ENCODE measurements at places on chromosomes 6 and 20.

GRCh38 chr20:45407783-45408645, at the start of gene DBNDD2:
TSS of gene DBNDD2 (plus strand) at chr20:45408289. CDS start at chr20:45408468, 179 bp downstream.
- DNase-seq: no peak

GRCh38 chr6:167841981-167842380, 15.3 kb downstream of the AFDN start:
- DNase-seq: no peak

DNA sequence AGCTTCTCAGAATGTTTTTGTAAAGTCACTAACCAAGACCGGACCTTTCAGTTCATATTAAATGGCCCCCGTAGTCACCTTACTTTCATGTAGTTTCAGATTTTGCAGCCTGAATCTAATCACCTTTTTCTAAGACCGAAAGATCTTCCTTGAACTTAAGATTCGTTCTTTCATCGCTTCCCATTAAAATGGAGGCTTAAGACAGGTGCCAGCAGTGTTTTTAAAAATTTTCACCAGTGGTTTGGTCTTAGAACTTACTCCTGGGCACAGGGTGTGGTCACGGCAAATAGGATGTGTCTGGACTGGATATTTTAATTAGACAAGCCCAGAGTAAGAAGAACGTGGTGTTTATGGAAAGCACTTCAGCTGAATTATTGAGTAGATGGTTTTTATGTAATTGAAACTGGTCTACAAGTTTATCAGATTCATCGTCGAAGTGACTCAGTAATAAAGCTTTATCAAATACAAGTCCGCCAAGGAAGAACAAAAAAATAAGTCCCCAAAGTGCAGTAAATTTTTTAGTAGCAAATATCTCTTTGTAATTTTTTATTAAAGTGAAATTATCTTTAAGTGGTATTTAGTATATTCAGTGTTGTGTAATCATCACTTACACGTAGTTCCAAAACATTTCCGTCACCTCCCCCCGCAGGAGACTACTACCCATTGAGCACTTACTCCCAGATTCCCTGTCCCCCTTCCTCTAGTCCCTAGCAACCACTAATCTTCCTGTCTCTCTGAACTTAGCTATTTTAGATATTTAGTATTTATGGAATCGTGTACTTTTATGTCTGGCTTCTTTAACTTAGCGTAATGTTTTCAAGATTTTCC, 868 bp downstream of the SRSF3 start:
- no peak for DNase-seq

DNA sequence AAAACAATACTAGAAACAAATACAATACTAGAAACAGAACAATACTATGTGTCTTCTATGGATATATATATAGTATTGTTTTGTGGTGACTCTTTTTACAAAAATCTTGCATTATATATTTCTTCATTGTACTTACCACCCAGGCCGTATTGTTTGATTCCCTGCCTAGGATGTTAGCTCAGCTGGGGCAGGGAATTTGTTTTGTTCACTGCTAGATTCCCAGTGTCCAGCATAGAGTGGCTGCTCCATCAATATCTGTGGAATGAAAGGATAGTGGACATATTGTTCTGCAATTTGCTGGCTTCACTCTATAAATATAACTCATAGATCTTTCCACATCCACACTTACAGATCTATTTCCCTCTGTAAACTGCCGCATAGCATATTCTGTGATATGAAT, 21.5 kb upstream of the PREX1 start:
- no peak for DNase-seq

DNA sequence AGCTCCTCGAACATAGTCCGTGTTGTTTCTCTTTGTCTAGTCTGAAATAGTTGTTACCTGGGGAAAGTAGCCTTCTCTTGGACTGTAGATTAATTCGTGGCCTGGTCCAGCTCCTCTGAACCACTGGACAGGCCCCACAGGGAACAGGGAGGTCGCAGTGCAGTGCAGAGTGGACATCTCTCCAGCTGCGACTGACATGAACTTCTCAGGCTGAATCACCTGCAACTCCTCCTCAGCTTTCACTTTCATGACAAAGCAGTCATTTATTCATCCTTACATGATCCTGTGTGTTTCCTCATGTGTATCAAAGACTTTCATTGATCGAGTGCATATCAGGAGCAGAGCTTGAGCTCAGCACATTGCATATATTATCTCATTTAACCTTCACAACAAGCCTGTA, 19.1 kb upstream of the SIRPG start:
- DNase-seq: no peak

GRCh38 chr6:125512621-125513020, 210.9 kb upstream of the HDDC2 start:
- DNase-seq: no peak

DNA sequence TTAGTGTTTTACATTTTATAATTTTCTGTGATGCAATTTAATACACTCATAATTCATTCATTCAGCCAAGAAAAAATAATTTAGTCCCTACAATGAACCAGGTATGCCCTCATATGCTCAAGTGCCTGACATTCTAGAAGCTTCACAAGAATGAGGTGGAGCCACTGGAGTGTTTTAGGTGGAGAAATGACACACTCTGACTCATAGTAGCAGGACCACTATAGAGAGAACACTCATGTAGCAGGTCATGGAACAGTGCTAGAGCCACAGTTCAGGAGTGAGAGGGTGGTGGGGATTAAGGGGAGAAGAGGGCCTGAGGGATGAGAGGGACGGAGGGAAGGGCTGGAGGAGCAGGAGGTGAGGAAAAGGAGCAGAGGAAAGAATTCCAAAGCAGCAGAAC, 1.4 kb upstream of the HLA-G start:
- no peak for DNase-seq

DNA sequence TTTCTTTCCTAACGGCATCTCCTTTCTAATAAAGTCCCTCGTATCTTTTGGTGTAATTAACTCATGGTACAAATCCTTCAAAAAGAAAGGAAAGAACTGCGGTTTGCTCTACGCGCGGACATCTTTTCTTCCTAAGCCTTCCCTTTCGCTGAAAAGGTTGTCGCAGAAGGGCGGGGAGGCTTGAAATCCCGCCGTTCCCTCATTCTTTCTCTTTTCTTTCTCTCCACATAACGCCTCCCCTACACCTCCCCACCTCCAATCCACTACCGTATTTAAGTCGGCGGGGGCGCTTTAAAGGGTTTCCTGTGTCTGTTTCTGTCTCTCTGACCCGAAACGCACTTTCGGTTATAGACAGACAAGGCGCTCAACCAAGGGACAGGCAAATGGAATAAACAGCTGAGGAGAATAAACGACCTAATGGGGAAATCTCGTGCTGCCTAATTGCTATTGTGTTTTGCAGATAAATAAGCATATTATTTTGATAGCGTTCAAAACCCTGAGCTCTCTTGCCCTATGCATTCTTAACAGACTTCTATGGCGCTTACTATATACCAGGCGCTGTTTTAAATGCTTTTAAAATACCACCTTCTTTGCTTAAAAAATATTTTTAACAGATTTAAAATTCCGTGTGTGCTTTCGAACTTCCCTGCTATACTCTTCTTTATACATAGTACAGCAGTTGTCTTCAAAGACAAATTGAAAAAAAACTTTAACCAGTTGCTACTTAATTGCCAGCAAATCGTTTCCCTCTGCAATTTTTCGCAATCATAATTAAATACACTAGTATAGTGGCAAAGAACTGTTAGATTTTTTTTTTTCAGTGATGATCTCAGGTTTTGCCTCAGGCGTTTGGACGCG, 2.5 kb upstream of the HEY2 start:
- no peak for DNase-seq

- DNase-seq: no peak
Measured at GRCh38 chr6:134289204-134289575, 28.7 kb downstream of the SGK1 start.
